NCI-H2081 treated with DMSO at 0.1 percent for 48 hours (cell line): ENCODE measurements at places on chromosomes 4 and X.

DNA sequence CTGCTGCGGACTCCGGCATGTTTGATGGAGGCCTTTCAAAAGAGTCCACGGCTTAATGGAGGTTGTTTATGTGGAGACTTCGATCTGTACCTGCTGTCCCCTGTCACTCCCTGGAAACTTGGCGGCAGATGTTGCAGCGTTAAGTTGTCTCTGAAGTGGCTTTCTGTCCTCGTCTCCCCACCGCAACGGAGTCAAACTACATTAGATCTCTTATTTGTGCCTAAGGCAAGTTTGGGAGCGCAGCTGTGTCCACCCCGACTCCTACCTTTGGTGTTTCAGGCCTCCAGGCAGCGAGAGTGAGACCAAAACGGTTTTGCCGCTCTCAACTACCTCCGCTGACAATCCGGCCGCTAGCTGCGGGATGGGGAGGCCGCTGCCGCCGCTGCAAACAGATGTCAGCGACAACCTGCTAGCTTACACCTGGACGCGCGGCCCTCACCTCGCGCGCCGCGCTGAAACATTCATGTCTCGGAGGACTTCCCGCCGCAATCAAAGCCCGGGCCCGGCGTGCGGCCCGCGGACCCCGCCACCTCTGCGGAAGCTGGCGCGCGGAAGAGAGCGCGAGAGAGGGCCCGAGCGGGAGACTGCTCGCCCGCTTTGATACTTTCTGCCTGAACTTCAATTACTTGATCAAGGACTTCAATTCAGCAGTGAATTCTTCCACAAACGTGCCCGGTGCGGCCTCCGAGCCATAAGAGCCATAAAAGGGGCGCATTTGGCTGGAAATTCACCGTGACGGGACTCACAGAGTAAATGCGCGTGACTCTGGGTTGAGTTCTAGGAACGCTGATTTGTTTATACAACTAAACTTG lies 108.4 kb downstream of the ANTXR2 start:
- no peak for DNase-seq

DNA sequence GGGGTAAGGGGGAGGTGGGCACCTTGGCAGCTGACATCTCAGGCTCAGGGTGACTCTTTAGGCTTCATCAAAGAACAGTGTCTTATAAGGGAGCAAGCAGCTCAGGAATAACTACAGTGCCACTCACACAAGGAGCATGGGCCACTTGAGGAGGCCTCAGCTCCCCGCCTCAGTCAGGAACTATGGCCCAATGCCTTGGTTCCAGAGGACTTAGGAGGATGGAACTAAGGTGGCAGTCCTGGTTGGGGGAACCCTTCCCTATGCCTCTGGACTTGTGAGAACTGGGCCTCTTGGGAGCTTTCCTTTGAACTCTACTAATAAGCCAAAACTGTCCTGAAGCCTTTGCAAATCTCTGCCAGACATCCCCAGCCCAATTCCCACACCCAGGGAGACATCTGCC lies 160.6 kb downstream of the EFNB1 start:
- DNase-seq, result no peak

DNA sequence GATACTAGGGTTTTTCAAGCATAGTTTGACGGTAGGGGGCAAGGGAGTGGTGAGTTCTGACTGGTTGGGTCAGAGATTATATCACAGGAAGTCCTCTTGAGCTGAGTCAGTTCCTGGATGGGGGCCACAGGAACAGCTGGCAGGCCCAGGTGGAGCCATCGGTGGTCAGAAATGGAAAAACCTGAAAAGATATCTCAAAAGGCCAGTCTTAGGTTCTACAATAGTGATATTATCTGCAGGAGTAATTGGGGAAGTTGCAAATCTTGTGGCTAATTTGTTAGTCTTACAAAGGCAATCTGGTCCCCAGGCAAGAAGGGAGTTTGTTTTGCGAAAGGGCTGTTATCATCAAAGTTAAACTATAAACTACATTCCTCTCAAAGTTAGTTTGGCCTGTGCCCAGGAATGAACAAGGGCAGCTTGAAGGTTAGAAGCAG lies 159.3 kb downstream of the PTCHD1 start:
- no peak for DNase-seq

DNA sequence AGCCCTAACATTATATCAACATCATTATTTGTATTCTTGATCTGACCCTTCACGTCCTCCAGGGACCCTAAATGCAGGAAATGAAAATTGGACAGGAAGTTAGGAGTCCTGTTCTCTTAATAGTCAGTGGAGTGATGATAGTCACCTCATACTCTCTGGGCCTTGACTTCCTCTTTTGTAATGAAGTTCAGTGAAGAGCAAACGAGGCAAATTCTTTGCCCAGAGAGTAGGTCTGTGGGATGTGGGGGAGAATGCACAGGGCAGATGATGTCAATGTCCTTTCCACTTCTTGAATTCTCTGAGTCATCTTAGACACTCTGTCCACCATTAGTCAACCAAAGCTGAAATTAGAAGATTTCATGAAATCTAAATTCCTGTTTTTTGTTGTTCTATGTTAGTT lies 17.1 kb upstream of the GPRIN3 start:
- no peak for DNase-seq

DNA sequence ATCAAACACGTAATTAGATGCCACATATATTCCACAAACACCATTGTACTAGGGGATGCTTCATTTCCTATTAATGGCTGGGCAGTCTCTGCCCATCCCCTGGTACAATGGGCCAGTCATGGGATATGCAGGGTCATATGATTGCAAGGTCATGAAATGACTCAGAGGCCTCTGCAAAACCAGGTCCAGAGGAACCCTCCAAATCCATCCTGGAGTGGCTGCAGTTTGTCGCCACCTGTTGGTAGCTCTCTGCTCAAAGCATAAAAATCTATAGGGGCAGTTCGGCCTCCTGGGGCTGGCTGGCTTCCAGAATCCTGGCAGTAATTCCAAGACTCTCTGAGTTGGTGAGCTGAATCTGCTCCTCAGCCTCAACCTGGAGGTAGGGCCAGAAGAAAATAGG lies 22.9 kb upstream of the PUDP start:
- DNase-seq, result no peak

- DNase-seq, result no peak
These were observed 215.5 kb upstream of the VEGFC start for GRCh38 chr4:177008071-177008835.

DNA sequence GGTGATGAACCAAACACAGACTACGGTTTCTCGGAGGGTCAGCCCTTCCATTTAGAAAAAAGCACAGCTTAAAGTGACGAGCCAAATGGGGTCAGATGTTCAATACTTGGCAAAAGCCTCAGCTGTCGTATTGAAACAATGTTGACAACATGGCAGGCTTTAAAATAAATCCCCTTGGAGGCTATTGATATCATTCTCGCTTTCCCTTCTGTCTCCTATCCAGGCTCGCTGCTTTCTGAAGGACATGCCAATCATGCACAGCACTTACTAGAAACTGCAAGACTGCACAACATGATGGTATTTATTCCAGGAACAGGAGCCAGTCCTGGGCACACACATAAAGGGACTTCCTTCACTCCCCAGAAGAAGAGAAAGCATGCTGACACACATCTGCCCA lies 137.9 kb downstream of the SLC7A11 start:
- no peak for DNase-seq

DNA sequence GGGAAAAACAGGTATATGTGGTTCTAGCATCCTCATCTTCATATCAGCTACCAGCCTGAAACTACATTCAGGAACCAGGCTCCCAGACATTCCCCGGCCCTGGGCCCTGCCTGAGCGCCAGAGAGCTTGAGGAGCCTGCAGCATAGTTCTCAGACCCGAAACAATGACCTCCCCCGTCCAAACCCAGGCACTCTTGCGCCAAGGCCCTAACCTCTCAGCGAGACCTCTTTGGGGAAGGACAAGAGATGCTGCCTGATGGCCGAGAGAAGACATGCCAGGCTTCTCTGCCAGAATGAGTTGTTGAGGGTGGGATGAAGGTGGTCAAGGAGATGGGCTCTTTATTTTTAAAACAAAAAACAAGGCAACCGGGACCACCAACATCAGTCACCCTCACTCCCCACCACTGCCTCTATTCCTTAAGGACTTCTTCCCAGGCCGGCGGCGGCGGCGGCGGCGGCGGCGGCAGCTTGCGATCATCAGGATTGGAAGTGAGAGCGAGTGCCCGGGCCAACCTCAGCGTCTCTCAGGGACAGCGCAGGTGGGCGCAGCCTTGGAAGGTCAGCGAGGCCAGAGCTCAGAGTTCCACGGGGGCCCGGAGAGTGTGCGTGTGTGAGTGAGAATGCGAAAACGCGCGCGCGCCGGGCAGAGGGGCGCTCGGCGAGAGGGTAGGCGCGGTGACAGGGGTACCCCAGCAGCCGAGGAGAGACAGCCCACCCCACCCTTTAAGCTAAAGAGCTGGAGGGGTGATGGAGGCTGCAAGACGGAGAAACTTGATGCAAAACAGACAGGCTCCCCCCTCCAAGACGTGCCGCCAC lies 601 bp downstream of the INPP4B start:
- DNase-seq, result no peak
